ENCODE measurements at places on chromosomes 5 and 9.

GRCh38 chr5:1052641-1053390, 44.2 kb downstream of the NKD2 start:
- DNase-seq, result no peak

DNA sequence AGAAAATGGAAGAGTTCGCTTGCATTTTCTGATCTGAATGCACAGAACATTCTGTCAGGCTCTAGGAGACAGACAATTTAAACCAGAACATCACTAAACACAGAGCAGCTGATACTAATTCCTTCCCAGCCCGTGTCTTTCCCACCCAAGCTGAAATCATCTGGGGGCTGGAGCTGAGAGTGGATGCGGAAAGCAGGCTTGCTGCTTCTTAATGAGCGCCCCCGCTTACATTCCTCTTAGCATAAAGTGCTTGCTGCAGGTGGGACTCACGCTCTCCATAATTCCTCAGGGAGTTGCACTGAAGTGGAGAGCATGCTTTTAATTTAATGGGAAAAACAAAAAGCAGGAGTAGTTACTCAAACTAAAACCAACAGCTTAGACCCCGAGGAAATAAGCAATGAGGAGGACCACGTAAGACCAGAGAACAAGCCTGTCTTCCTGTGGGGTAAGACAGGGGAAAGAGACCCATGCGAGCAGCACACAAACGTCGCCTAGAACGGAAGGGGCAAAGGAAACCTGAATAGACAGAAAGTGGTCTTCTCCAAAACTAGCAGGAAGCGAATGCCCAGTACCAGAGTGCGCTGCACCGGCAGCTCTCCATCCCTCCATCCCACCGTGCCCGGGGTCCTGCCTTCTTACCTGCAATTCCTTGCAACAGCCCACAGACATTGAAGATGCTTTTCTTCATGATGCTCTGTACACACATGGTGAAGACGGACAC, 139.3 kb downstream of the LHFPL2 start:
- no peak for DNase-seq

DNA sequence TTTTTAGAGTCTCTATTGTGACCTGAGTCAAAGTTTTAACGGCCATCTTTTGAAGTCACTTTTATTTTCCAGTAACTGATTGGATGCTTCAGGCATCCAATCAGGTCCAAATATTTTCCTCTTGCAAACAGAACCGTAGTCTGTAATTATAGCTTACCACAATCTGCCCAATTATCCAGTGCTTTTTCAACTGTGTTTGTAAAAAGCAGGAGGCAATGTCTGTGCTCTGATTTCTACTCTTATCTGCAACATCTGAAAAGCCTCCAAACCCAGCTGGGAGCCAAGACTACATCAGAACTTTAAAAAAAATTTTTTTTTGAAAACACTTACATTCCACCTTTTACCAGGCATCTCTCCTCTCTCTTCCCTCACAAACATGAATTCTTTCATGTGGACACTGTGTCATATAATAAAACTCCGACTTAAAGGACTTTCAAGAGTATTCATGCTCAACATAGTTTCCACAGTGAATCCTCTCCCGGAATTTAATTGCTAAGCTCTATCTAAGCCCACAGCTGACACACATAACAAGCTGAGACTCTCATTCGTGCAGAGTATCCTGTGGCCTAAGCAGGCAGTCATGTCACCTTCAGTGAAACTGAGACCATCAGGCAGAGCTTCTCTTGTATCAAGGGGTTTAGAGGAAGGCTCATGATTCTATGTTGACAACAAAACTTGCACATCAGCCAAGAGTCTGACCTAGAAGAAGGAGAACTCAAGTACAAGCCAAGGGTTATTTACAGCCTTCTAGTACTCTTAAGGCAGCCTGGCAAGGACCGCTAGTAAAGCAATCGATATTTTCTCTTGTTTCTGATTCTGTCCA, 272.7 kb downstream of the TLE1 start:
- no peak for DNase-seq

DNA sequence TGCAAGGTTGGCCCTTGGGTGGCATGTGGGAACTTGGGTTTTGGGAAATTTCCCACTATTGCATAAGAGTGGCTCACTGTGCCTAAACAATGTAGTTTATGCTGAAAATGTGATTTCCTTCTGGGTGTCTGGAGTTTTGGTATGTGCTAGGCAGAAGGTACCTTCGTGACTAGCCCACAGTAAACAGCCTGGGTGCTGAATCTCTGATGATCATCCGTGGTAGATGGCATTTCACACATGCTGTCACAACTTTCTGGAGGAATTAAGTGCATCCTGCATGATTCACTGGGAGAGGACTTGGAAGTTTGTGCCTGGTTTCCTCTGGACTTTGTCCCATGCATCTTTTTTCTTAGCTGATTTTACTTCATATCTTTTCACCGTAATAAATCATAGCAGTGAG, 64.5 kb downstream of the LNPEP start:
- no peak for DNase-seq

DNA sequence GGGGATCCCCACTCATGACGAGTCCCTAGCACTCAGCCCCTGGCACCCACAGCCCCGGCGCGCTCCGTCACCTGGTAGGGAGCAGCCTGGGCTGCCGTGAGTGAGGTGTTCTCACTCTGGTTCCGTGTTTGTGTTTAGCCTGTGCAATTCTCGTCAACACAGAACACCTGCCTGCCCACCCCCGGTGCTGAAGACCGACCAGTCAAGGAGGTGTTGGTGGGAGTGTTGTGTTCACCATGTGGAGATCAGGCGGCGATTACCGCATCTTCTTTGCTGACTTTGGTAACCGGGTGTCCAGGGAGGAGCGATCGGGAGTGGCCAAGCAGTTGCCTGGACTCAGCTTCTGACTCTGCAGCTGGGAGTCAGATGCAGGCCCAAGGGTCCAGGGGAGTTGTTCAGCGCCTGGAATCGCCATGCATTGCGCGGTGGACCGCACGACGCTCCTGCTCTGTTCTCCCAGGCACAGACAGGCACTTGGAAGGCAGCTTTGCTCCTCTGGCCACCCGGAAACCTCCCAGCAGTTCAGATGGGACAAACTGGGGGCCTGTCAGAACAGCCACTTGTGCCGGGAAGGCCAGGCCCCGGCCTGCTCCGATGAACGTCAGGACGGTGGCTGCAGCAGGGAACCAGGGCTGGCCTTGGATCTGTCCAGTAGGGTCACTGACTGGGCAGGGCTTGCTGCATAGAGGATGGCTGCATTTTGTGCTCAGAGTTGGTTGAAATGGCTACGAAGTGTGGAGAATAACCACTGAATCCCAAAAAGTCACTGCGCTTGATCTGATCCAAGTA, 28.2 kb downstream of the EXOC3 start:
- no peak for DNase-seq

- no peak for DNase-seq
Observed at GRCh38 chr5:1965925-1966324, 83.2 kb upstream of the IRX4 start.

DNA sequence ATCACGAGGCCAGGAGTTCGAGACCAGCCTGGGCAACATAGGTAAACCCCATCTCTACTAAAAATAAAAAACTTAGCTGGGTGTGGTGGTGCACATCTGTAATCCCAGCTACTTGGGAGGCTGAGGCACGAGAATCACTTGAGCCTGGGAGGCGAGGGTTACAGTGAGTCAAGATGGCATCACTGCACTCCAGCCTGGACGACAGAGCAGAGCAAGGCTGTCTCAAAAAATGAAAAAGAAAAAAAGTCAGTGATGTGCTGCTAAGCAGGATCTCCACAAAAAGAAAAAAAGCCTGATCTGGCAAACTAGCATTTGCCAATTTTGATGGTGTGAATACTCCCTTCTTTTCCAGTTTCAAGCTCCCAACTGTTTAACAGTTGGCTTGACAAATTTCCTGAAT, 21.9 kb downstream of the F2R start:
- DNase-seq, result no peak

GRCh38 chr9:32161720-32162119, 222.7 kb upstream of the ACO1 start:
- DNase-seq, result no peak

DNA sequence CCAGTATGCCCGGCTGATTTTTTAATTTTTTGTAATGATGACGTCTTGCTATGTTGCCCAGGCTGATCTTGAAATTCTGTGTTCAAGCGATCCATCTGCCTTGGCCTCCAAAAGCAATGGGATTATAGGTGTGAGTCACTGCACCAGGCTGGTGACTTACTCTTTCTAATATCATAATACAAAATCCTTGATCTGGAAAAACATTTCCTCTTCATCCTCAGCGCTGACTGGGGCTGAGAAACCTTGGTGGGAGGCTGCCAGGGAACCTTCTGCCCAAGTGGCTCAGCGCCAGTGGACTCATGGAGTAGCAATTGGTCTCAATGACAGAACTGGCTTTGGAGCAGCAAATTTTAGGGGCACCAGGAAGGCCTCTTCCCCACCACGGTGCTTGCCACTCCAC, 17.5 kb upstream of the SEMA4D start:
- DNase-seq, result no peak

- DNase-seq, result no peak
Observed at GRCh38 chr5:146068206-146068605, 37.2 kb downstream of the PLAC8L1 start.

DNA sequence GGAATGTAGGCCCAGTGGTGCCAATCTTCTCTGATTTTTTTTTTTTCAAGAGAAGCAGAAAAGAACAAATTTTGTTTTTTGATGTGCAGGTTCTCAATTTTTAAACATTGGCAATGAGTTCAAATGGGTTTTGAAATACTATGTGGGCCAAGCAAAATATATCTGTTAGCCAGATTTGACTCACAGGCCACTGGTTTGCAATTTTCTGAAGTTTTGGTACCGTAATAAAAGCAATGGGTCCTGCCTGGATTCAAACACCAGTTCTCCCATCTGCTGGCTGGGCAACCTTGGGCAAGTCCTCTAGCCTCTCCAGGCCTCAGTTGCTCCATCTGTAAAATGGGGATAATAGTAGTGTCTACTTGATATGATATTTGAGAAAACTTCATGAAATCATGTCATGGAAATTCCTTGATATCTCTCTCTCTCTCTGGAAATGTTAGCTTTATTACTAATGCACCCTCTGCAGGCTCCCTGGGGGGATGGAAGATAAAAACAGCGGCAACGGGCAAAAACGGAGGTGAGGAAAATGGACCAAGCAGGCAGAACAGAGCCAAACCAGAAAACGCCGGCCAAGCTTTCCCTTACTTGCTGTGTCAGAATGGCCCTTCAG, 63.4 kb downstream of the SMIM23 start:
- no peak for DNase-seq

DNA sequence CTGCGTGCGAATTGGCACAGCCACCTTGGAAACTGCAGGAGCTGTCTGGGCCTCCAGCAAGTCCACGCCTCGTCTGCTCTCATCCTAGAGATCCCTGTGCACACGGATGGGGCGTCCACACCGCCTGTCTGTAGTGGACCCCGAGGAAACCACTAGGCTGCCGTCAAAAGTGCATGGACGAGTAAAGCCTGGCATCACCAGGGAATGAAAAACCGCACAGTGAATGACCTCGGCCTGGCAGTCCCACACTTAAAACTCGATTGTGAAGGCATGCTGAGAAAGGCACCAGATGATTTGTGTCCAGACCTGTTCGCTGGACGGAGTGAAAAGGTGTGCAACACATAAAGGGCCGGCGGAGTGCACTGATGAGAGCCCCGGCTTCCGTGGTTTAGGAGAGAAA, 50.8 kb downstream of the MRPL36 start:
- no peak for DNase-seq

DNA sequence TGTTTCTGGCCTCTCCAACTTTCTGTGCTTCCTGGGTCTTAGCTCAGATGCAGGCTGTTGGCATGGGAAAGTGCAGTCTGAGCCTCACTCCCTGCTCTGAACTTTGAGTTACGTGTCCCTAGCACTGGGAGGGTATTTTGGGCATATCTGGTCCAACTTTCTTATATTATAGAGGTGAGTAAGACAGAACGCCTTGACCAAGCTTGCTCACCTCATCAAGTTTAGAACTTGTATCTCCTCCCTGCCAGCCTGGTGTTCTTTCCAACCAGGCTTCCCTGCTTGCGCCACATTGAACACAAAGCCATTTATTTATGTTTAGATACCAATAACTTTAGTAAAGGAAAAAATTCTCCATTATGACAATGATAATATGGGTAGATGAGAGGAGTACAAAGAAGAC, 33.2 kb downstream of the TNC start:
- DNase-seq, result no peak

DNA sequence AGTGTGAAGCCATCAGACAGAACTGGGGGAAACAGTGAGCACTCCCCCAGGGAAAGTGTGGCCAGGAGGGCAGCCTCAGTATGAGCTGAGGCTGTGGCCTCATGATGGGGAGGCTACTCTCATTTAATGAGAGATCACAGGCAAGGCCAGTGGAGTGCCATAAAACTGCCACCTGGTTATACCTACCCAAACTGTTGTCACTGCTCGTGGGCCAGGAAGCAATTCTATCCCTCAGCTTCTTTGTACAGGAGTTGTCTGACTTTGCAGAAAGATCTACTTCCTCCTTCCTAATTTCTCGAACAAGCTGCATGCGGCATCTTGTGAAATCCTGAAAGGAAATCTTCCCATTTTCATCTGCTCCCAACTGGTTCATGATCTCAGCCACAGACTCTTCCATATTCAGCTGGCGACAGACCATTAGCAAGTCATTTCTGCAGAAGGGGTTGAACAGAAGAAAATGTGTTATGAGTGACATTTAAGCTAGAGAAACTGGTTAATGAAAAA, 50.0 kb downstream of the TSSK1B start:
- no peak for DNase-seq

GRCh38 chr5:137778772-137779564, 24.8 kb upstream of the HNRNPA0 start:
- no peak for DNase-seq

DNA sequence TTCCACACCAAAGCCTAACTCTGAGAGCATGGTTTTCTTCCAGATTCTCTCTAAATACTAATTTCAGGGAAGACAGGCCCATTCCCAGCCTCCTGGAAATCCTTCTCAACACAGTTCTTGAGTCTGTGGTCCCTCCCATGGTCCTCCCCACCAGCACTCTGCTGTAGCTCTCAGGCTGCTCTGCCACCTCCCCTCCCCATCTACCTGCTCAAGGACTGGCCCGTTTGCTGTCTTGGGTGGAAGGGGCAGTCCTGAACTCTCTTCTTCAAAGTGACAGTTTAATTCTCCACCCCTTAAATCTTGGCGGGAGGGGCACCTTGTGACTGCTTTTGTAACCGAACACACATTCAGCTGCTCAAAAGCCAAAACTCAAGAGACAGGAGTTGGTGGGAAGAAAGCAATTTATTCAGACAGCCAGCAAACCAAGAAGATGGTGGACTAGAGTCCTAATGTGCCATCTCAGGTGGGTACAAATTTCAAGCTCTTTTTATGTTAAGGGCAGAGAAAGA, 7.6 kb upstream of the LCN15 start:
- no peak for DNase-seq

All from stimulated activated CD8-positive, alpha-beta memory T cell treated with anti-CD3 and anti-CD28 coated beads, Interleukin-4, amount 100 ng/mL, for 1 hour (primary cell).